NCI-H1694 (cell line): ENCODE measurements at places on chromosomes 6 and 20.

- peak; percentile 76 for DNase-seq
These were observed 920 bp upstream of the RNF5 start for GRCh38 chr6:32177183-32177787.

- no peak for DNase-seq
These were observed 35.7 kb downstream of the HBS1L start for GRCh38 chr6:135018941-135019340.

DNA sequence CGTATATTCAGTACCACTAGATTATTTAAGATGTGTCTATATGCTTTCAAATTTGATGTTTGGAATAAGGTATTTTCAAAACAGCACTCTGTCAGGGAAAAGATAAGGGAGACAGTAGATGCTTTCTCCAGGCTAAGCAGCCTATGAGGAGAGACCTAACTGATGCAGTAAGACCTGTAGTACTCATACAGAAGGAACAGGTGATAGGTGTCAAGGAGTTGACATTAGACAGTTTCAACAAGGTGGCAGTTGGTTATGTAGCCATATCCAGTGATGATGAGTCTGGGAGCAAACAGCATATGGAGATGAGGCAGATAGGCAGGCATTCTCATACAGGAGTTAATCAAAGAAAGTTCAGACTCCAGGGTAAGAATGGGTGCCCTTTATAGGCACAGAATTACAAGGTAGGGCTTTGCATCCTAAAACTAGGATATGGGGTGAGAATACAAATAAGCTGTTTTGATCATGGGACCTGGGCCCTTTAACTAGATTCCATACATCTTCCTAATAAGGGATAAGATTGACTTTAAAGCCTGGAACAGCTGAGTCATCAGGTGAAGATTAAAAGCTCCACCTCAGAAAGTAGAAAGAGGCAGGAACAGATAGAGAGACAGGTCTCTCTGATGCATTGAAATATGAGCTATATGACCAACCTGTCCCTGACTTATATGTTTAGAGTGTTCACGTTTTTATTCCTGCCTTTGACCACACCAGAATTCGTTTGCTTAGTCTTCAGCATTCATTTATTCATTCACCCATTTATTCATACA lies 7.9 kb downstream of the RSPH4A start:
- DNase-seq = no peak

DNA sequence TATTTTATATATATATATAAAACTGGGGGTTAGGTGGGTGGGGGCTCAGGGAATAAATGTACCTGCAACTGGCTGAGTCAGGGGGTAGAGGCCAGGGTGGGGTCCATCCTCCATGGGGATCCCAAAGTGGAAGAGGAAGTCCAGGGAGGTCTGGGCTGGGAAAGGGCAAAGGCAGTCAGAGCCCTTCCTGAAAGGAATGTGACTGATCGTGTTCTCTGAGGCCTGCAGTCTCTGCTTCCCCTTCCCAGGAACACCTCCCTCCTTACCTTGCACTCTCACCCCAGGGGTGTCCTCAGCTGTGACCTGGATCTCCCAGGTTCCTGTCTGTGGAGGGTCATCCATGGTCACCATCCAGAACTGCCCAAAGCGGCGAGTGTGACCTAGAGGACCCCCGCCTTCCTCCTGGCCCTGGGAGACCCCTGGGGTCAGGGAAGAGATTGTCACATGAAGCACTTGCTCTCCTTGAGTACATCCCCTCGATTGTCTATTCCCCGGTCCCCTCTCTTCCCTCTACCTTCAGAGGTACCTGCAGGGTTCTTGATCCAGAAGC lies 4.7 kb downstream of the SAPCD1 start:
- no peak for DNase-seq

GRCh38 chr6:36964349-36964748 lies 9.8 kb downstream of the PI16 start:
- no peak for DNase-seq

DNA sequence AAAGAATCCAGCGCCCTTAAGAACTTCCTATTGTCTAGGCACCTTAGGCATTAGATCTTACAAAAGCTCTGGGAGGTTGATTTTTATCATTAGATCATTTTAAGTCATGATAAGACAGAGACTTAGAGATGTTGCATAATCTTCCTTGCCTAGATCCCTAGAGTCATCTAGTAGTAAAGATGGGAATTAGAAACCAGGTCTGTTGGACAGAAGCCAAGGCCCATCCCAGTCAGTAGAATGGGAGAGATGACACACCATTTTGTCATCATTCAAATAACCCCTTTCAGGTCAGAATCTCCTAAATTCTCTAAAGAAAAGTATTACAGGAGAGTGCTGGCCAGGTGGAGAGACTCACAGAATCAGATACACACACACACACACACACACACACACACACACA lies 579.1 kb downstream of the BMP2 start:
- no peak for DNase-seq

DNA sequence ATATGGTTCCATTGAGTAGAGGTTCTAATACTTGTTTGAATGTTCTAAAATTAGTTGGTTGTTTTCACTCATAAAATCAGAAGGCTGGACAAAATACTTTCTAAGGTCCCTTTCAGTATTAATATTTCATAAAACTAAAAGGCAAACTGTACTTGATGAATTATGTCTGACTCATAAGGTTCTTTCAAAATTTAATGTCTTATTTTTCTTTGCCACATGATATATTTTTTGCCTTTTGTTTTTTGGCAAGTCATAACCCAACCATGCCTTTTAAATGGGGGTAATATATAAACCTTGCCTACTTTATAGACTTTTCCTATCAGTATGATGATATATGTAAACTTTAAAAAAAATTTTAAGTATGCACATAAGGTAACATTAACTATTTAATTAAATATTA lies 244.7 kb downstream of the PTPRK start:
- no peak for DNase-seq

DNA sequence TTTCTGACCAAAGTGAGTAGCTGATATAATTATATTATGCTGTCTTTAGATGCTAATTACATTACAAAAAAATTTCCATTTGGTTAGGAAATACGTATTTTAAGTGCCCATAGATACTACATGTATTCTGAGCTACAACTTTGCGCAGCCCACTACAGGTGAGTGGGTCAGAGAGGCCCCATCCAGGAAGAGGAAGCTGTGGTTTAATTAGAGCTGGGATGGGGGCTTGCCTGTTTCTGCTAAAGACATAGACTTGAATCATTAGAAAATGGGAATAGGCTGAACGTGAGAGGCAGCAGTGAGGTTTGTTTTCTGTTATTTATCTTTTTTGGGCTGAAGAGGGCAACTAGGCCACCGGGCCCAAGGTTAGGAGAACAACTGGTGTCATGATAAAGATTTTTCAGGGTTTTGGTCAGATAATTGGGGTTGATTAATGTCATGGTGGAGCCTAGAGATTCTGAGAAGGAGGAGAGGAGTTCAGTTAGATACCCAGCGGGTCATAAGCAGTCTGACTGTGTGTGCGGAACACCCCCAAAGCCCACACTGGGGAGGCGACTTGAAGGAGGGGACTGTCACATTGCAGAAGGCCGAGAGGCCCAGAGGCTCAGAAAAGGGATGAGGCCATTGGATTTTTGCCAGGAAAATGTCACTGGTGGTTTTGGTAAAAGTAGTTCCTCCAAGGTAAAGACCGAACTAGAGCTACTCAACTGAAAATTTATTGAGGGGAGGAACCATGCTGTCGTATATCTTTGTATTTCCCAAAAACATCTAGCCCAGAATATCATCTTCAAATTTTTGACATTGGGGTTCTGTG lies 14.5 kb upstream of the IRF4 start:
- DNase-seq = no peak

DNA sequence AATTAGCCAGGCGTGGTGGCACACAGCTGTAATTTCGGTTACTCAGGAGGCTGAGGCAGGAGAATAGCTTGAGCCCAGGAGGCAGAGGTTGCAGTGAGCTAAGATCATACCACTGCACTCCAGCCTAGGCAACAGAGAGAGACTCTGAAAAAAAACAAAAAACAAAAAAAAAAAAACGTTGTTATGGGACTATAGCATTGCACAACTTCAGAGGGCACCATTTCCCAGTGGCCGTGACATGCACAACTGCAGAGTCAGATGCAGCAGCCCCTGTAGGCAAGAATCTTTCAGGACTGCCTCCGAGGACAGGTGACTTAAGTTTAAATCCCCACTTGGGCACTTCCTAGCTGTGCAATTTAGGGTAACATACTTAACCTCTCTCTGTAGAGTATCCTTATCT lies 64.0 kb downstream of the ZNF217 start:
- no peak for DNase-seq

DNA sequence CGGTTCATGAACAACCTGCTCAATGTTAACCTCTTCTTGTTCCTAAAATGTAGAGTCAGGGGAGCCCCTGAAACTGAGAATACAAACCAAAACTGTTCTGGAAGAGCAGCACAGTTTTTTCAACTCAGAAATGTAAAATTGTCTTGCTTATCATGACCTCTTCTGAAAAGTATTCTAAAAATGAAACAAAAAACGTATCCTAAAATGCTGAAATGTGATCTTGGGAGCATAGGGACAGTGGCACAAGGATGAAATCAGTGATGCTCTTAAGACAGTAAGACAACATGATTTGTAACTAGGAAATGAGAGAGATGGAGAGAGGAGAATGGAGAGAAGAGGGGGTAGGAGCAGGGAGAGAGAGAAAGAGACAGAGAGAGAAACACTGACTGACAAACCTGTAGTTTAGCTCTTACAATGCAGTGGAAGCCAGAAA lies 27.5 kb downstream of the NCOA7 start:
- DNase-seq = no peak

- DNase-seq = no peak
These were observed 916 bp downstream of the SOX18 start for GRCh38 chr20:64048402-64049044.

DNA sequence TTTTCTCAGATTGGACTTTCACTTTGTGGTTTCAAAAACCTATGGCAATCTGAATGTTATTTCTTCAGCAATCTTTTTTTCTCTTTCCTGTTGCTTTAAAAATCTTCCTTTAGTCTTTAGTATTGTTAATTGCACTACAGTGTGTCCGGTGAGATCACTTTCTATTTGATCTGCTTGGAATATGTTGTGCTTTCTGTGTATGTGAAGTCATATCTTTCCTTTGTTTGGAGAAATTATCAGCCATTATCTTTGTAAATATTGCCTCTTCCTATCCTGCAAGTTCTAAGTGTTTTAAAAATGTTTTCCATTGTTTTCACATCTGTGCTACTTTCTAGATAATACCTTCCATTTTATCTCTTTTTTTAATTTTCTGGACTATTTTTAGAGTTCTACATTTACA lies 171.4 kb upstream of the PRSS16 start:
- DNase-seq = no peak

GRCh38 chr20:1414982-1415381 lies 22.1 kb upstream of the FKBP1A start:
- DNase-seq = no peak

GRCh38 chr20:44516491-44516890 lies 5.4 kb downstream of the SERINC3 start:
- no peak for DNase-seq

DNA sequence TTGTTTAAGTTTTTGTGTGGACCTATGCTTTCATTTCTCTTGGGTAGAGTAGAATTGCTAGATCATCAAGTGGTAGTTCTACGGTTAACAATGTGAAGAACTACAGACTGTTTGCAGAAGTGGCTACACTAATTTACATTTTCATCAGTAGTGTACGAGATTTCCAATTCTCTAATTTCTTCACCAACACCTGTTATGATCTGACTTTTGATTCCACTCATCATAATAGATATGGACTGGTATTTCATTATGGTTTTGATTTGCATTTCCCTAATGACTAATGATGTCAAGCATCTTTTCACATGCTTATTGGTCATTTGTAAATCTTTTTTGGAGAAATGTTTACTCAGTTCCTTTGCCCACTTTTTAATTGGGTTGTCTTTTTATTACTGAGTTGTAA lies 244.4 kb downstream of the GMDS start:
- DNase-seq = no peak

GRCh38 chr20:61118429-61119224 lies 133.4 kb upstream of the CDH4 start:
- DNase-seq = no peak

- DNase-seq = no peak
These were observed 256.0 kb upstream of the TCF21 start for GRCh38 chr6:133632906-133633305.

DNA sequence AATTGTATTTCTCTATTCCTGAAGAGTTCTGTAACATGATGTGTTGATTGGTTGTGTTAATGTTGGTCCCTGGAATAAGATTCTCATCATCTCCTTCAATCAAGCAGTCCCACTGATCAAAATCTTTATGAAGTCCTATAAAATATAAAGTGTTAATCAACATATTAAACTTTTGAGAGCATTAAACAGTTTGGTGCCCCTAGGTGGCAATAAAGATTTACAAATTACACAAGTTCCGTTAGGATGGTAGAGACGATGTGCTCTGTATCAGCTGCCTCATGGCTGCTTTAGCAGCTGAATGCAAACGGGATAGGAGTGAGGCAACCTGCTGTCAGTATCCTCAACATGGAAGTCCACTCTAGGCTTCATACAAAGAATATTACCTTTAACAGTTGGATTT lies 16.9 kb downstream of the TDRD6 start:
- DNase-seq = no peak

GRCh38 chr20:32470025-32470861 lies 112.1 kb downstream of the ASXL1 start:
- DNase-seq = no peak

GRCh38 chr6:13038741-13039190 lies 289.6 kb downstream of the TBC1D7 start:
- no peak for DNase-seq

GRCh38 chr20:19922716-19923115 lies 94.4 kb upstream of the NAA20 start:
- DNase-seq = no peak

DNA sequence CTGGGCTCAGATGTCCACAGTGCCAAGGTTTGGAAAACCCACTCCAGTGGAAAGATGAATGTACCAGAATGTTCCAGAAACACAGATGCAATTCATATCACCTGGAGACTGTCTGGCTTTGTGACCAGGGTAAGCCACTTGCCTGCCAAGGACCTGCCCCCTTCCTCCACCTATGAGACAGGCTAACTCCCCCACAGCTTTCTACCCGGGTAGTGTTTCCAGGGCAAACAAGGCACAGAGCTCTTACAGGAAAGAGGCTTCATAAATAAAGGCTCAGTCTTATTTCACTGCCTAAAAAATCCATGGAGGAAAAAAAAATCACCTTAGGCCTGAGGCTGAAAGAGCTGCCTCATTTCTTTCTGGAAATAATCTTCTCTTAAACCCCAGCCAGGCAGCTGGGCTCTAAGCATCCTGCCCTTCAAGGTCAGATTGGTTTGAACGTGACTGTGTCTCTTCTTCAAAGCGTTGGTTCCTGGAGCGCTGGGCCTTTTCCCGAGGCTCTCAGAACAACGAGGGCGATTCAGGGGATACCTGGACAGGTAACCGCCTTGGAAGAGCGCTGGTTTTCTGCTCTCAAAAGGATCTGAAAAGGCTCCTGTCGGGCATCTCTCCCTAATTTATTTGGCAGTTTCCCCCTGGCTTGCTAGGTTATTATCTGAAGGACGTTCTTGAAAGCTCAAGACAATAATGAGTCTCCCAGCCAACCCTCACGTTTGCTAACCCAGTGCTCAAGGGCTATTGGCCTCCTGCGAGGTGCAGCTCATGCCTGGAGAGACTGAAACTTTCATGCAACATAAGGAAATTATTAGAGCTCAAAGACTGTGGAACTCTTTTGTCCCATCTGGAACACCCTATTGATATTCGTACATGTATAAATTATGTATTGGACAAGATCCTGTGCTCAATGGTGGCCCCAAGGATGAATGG lies 199.2 kb upstream of the PMEPA1 start:
- no peak for DNase-seq

GRCh38 chr6:128464790-128465189 lies 55.6 kb downstream of the PTPRK start:
- DNase-seq = no peak

- DNase-seq = no peak
These were observed 121.4 kb upstream of the ADGRF1 start for GRCh38 chr6:47163536-47163935.
